ENCODE measurements at places on chromosomes 7 and 10.

GRCh38 chr10:66828957-66829356 lies 96.9 kb upstream of the LRRTM3 start:
- no peak for DNase-seq

DNA sequence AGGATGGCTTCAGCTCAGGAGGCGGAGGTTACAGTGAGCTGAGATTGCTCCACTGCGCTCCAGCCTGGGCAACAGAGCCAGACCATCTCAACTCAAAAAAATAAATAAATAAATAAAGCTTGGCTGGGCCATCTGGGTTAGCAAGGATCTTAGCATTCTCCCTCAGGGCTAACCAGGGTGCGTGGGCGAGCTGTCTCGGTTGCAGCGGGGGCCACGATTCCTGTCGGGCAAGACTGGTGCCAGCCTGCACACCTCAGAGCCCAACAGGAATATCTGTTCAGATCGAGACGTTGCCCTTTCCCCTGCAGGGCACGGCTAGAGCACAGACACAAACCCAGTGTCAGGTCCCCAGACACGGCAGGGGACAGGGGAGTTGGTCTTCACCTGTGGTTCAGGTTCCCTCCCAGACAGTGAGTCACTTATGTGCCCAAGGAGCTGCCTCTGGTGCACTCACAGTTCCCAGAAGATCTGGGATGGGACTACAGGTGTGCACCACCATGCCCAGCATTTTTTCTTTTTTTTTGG lies 75.5 kb upstream of the GTF2I start:
- DNase-seq, result no peak

GRCh38 chr7:8380130-8380529 lies 53.3 kb upstream of the NXPH1 start:
- DNase-seq, result no peak

- DNase-seq, result no peak
Observed at GRCh38 chr10:5634918-5635317, 31.5 kb downstream of the ASB13 start.

GRCh38 chr7:30285067-30285535 lies 704 bp downstream of the ZNRF2 start:
- DNase-seq, result no peak

DNA sequence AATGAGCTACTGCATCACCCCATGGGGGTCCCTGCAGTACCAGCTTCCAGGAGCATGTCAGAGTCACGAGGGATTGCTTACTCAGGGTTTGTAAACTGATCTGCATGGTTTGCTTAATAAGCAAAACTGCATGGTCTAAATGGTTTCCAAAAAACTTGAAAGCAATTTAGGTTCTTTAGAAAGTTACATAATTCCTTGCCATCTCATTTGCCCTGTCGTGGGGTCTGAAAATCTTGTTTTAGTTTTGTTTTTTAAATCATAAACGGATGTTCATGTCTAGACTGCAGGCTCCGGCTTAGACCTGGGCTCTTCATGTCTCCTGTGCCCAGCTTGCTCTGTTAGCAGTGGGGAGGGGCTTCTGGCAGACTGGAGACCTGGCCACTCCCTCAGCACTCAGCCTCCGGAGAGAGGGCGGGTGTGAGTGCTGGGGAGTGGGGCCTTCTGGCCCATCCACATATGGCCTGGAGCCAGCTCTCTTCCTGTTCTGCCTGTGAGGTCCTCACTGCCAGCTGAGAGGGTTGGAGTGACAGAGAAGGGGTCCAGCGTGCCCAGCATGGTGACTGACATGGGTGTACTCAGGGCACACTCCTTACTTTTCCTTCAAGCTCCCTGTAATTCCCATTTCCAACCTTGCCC lies 17.5 kb downstream of the PRF1 start:
- DNase-seq, result no peak

- DNase-seq, result no peak
Observed at GRCh38 chr7:65221683-65222082, 152.0 kb upstream of the ZNF92 start.

DNA sequence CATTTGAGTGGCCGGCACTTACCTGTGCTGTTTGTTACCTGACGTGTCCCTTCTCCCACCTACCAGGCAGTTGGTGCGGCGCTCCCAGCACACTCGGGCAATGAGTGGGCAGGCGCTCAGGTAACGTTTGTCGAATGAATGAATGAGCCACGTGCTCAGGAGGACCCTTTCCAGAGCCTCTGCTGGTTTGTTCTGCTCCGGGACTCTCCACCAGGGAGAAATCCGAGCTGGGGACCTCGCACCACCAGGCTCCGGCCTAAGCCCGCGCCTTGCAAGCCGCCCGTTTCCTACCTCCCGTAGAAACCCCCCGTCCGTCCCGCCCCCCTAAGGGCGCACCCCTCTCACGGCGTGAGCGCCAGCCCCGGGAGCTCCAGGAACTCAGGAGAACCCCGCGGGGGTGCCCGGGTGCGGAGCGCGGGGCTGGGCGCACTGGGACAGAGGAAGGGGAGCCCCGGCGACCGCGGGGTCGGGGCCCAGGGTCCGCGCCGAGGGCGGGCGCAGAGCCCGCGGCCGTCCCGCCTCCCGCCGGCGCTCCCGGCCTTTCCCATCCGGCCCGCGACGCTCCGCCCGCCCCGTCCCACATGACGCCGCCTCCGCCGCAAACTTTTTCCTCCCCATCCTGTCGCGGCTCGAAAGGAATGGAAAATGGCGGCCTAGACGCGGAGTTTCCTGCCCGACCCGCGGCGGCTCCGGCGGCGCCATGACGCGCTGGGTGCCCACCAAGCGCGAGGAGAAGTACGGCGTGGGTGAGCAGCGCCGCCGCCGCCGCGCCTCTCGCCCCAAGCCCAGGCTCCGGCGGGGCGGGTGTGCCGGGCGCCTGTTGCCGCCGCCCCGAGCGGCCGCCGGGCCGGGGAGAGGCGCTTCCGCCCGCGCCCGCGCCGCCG lies at the start of gene DOCK1:
DOCK1 (plus strand) TSS at position 611 of the 884 bp plus-strand sequence; CDS start at position 701, 90 bp downstream.
- DNase-seq, result no peak

DNA sequence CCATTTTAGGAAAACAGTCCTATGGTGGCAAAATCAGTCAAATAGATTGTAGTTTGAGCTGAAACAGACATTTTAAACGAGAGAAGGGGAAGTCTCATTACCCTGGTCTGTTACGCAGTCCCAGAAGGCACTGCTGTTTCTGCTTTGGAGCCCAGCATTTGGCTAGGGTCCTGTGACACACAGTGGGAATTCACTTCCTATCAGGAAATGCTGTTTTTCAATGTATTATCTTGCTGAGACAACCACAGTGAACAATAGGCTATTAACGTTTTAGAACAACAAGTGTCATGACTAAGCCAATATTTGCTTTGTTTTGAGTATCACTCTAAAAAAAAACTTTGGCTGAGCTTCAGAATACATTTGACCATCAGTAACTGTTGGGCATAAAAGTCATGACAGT lies 74.1 kb downstream of the ADD3 start:
- DNase-seq, result no peak

DNA sequence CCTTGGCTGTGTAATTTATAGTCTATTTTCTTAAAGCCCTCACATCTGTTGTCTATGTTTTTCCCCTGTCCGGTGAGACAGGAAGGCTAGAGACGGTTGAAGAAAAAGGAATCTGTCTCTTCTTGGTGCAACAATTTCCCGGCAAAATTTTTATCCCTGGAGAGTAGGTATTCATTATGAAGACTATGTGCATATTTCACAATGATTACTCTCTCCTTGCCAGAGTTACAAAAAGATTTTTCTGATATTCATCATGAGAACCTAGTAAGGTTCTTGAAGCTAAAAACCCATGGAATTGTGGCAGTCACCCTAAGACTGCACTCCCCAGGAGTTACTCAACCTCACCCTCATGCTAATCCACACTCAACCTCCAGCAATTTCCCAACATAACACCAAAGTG lies 55.0 kb upstream of the GHITM start:
- DNase-seq, result no peak

DNA sequence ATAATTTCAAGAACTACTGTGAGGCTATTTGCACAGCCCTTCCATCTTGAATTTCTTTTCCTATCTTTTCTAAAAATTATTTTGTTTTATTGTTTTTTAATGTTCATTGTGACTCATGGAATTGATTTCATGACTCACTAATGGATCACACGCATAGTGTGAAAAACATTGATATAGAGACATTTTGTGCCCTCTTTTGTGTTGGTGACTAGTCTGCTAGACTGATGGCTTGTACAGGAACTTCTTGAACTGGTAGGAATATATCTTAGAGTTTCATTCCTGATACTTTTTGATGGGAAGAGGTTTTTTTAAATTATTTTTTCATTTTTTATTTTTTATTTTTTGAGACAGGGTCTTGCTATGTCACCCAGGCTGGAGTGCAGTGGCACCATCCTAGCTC lies 12.6 kb upstream of the NOC3L start:
- no peak for DNase-seq

DNA sequence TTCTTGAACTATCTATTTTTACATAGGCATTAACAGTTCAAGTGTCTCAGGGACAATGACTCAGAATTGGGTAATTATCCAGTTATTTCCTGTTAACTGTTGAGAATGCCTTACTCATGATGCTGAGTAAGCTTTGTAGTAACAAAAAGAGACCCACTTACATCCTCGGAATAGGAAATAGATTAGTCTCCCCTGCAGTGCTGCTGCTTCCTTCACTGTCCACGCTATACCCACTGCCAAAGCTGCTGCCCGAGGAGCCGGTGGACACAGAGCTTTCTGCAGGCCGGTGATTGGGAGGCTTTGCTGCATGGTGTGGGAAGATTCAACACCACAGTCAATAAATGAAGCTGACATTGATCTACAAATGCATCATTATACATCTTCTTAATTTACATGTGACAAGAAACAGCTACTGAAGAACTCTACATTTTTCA lies 357.1 kb downstream of the PCLO start:
- no peak for DNase-seq

Data from stimulated activated CD8-positive, alpha-beta memory T cell treated with anti-CD3 and anti-CD28 coated beads, Interleukin-2, amount 100 ng/mL, for 1 hour (primary cell).